Mesangial cell (primary cell): ENCODE measurements at places on chromosomes 3 and 15. TPM values are rescaled to one million over a fixed set of nuclear protein-coding genes. Genes with fewer than 3 reads are reported as not detected.

Gene MYO1E
- 98.9 and 99.8 TPM in 2 replicates for total RNA-seq

Gene LRTM1
- not detected in 2 replicates for total RNA-seq

Gene ADPRH
- 5.4 and 8.1 TPM in 2 replicates for total RNA-seq

Gene SLC22A14
- 0.16 and 0.25 TPM in 2 replicates for total RNA-seq

Gene GOLGA8N
- 0.16 and 1.9 TPM in 2 replicates for total RNA-seq

Gene MYD88
- 26.2 and 34.0 TPM in 2 replicates for total RNA-seq

Gene OR4F15
- 0.25 TPM in 1 of 2 replicates, not detected in the other for total RNA-seq

Gene AMOTL2
- 113 and 198 TPM in 2 replicates for total RNA-seq

Gene GJD2
- total RNA-seq = not detected in 2 replicates

Gene PTPN9
- 29.3 and 32.1 TPM in 2 replicates for total RNA-seq

Gene NRG4
- total RNA-seq = not detected in 2 replicates

Gene GRAMD1C
- total RNA-seq = 0.81 and 2.9 TPM in 2 replicates

Gene KLHL40
- not detected in 2 replicates for total RNA-seq

Gene MRPS11
- 31.6 and 41.1 TPM in 2 replicates for total RNA-seq

Gene CCR3
- total RNA-seq = not detected in 2 replicates

Gene EID1
- 123 and 136 TPM in 2 replicates for total RNA-seq

Gene SMC4
- total RNA-seq = 17.9 and 97.6 TPM in 2 replicates

Gene EHD4
- 23.6 and 39.1 TPM in 2 replicates for total RNA-seq

Gene P2RY14
- total RNA-seq = not detected in 2 replicates

Gene STAC
- total RNA-seq = 11.7 and 31.0 TPM in 2 replicates
